Stimulated activated CD4-positive, alpha-beta T cell treated with anti-CD3 and anti-CD28 coated beads, TNF-alpha, amount 100 ng/mL, for 1 hour (primary cell): ENCODE measurements at places on chromosomes 16 and 17.

GRCh38 chr17:76586741-76587487 lies 1.3 kb upstream of the ST6GALNAC2 start:
- no peak for DNase-seq

DNA sequence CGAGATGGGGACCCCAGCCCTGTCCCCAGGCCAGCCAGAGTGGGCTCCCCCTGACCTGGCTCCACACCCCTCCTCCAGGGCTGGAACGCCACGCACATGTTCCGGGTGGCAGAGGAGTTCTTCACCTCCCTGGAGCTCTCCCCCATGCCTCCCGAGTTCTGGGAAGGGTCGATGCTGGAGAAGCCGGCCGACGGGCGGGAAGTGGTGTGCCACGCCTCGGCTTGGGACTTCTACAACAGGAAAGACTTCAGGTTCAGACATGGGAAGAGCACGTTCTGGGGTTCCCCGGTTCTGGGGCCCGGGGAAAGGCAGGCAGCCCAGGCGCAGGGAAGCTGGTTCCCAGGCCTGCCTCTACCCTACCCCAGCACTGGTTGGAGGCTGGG lies 4.6 kb downstream of the ACE start:
- no peak for DNase-seq

- DNase-seq, result no peak
These were observed 2.4 kb upstream of the PERCC1 start for GRCh38 chr16:1428511-1428910.

DNA sequence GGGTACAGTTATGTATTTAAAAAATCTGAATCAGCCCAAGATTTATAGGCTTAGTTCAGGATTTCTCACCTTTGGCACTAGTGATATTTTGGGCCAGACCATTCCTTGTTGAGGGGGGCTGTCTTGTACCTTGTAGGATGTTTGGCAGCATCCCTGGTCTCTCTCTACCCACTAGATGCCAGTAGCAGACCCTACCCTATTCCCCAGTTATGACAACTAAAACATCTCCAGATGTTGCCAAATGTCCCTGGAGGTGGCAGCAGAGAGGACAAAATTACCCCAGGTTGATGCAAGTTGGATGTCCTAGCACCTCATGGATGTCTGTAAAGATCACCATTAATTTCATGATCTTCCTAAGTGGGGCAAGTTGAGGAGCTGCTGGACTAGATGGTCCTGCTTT lies 45.8 kb downstream of the SYT17 start:
- no peak for DNase-seq

DNA sequence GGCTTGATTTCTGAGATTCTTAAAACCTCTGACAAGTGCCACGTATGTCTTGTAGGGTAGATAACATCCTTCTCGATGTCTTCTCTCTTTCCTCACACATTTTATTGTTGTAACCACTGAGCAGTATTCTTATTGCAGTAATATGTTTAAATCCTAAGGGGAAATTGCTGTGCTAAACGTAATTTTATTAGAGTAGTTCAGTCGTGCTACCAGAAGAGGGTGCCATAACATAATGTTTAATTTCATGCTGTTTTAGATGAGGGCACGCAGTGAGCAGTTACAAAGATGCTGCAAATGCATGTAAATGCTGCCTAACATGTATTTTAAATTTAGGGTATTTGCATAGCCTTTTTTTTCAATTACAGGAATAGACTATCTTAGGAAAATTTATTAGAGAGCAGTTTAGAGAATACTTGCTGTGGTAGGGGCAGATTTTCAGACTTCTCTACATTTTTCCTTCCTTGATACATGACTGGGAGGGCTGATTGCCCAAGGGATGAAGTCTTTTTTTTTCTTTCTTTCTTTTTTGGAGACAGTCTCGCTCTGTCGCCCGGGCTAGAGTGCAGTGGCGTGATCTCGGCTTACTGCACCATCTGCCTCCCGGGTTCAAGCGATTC lies 51.7 kb downstream of the GAN start:
- DNase-seq, result no peak

DNA sequence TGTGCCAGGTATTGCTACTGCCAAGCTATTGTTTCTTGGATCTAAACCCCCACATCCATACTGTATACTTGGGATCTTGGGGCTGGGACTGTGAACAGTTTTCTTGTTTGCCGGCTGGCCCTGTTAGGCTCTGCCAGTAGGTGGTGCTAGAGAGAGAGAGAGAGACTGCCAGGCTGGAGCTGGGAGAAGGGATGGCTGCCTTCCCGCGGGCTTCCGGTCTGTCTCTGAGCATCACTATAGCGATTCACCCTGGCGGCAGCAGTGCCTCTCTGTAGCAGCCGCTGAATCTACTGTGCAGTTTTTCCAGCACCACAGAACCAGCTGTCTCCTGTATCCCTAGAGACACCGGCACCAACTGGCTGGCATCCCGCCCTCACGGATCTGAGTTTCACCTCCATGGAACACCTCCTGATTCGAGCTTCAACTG lies 201.2 kb downstream of the UTP18 start:
- DNase-seq, result no peak

DNA sequence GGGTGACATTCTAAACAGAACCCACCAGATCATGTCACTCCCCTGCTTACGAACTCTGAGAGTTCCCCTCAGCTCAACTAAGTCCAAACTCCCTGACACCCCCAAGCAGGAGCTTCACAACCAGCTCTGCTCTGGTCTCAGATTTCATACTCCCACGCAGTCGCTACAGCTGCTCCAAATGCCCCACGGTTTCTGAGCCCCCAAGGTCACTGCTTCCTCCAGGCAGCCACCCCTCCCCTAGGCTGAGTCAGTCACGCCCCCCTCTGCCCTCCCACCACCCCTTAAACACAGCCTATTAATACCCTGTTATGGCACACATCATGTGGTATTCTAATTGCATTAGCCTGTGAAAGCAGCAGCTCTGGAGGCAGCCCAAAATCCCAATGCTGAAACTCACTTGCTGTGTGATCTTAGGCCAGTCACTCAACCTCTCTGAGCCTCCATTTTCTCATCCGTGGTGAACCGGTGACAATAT lies 51.5 kb downstream of the GSG1L start:
- DNase-seq, result no peak

GRCh38 chr16:83513008-83513755 lies 294.6 kb upstream of the HSBP1 start:
- DNase-seq, result no peak

GRCh38 chr17:38550661-38551060 lies 55.1 kb downstream of the SRCIN1 start:
- DNase-seq, result no peak

DNA sequence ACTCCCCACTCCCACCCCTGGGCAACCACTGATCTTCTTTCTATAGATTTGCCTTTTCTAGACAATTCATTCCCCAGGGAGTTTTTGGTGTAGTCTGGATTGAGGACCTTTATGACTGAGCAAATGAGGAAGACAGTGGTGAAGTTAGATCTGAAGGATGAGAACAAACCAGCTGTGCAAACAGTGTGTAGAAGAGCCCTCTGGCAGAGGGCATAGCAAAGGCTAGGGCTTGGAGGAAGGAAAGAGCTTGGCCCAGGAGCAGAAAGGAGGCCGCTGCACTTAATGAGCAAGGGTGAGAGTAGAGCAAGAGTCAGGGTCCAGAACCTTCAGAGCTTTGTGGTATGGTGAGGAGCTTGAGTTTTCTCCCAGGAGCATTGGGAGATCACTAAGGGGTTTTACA lies 352.7 kb downstream of the CA10 start:
- no peak for DNase-seq

DNA sequence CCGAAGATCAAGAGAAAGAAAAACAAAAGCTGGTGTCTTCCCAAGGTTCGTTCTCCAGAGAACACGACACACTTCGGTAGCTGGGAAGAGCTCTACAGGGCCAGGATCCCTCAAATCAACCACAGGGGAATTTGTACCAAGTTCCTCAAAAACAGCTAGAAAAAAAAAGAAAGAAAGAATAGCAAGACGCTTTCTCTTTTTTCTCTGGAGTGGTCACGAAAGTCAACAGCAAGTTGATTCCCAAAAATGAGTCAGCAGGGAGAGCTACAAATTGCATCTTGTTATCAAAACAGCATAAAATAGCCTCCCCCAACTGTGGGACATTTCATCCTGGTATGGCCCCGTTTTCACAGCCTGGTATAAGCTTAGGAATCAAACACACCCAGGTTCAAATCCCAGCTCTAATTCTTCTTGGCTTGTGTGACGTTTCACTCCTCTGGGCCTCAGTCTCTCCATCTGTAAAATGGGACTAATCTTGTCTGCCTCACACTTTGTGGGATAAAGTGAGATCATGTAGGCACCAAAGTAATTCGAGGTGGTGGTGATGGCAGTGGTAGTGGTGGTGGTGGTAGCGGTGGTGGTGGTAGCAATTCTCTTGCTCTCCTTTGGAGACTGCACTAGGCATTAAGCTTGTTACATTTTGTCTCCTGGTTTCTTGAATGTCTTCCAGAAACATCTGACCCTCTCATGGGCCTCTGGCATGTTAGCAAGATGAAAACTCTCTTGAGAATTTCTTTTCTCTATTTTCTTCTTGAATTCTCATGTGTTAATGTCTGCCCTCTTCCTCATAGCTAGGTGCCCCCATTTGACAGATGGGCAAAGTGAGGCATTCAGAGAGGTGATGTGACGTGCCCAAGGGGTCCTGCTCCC lies 988 bp upstream of the IL21R start:
- no peak for DNase-seq

DNA sequence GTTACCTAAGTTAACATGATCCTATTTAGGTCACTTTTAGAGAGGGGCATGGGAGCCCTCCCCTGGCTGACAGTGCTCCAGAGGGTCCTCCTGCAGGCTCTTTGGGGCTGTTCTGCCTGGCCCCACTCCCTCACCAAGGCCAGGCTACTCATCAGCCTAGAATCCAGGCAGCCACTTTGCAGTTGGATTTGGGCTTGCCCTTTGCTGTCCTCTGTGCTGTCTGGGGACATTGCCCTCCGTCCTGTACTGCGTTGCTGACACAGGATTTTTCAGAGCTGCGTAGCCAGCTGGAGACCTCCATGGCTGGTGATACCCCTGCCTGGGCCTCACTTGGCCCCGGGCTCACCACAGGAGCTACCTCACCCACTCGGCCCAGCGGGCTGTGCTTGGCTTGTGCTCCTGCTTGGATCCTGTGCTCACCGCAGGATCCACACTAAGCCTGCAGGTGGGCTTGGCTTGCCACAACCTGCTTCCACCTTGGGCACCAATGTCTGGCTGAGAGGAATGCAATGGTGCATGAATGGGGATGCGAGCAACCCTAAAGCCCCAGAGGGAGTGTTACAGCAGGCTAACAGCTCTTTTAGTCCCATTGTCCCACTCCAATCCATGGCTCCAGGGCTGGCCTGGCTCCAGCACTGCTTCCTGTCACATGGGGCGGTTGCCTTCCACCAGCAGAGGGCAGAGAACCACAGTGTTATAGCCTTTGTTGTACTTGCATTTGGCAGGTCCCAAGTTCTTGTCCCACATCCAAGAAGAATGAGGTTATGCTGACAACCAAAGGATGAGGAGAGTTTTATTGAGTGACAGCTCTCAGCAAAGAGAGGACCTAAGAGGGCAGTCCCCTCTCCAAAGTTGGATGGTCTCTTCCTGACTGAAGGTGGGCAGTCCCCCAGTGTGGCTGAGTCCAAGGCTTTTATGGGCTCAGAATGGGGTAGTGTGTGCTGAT lies 21.5 kb downstream of the CCL4 start:
- no peak for DNase-seq

- DNase-seq, result no peak
These were observed 67.8 kb upstream of the FA2H start for GRCh38 chr16:74842413-74842812.

DNA sequence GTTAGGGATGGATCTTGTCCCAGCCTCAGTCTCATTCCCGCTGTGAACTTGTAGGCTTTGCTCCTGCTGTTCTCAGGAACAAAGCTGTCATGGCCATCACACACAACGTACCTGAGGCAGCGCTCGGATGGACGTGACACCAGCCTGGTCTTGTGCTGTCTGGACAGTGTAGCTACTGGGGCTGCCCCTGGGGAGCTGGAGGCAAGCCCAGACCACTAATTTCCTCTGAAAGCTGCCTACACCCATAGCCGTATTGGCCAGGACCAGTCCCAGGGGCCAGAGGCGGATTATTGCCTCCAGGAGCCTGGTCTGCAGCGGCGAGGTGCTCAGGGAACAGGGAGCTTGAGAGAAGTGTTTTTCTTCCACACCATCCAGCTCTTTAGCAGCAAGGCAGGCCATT lies 11.7 kb downstream of the ZNHIT3 start:
- no peak for DNase-seq

DNA sequence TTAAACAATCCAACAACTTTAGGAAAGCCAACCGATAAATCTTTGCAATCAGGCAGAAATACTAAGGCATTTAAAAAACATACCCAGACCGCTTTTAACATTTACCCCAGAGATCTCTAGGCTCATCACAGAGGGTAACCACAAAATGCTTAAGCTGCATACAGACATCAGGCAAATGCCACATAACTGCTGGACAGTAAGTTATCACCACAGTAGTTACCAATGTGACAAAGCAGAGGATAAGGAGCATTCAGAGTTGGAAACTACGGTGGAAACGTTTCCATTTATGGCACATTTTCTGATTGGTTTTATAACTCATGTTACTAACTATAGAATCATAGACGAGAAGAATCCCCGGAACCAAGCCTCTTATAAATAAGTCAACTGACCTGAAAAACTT lies 77.5 kb downstream of the KANSL1 start:
- no peak for DNase-seq

GRCh38 chr17:72430611-72431432 lies 310.0 kb downstream of the SOX9 start:
- no peak for DNase-seq

GRCh38 chr16:88936008-88936555 lies 40.9 kb downstream of the CBFA2T3 start:
- no peak for DNase-seq

- DNase-seq, result no peak
These were observed 108.1 kb downstream of the PMP22 start for GRCh38 chr17:15157051-15157450.

GRCh38 chr16:18983565-18984434 lies at the start of gene TMC7:
TSS of gene TMC7 (plus strand) at chr16:18983934. CDS start at chr16:18984064, 130 bp downstream.
- DNase-seq, result no peak

- DNase-seq, result no peak
These were observed 51.8 kb downstream of the ELAC2 start for GRCh38 chr17:12965988-12966387.

DNA sequence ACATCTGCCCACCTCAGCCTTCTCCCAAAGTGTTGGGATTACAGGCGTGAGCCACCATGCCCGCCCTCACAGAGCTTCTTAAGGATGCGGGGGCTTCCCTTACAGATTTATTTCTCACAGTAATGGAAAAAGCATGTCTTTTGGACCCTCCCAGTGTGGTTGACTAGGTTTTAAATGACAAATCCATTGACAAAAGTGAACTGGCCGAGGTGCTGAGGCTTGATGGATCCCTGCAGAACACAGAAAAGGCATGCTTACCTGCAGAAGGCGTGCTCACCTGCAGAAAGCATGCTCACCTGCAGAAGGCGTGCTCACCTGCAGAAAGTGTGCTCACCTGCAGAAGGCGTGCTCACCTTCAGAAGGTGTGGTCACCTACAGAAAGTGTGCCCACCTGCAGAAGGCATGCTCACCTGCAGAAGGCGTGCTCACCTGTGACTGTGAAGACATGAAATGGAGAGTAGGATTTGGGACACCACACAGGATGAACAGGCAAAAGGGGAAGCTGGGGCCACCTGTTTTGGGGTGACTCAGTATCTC lies 15.1 kb upstream of the BBS2 start:
- no peak for DNase-seq
